ENCODE measurements at places on chromosomes 16 and 17.
A peak's percentile ranks its signal among the peaks of the same experiment; 100 is the strongest.

DNA sequence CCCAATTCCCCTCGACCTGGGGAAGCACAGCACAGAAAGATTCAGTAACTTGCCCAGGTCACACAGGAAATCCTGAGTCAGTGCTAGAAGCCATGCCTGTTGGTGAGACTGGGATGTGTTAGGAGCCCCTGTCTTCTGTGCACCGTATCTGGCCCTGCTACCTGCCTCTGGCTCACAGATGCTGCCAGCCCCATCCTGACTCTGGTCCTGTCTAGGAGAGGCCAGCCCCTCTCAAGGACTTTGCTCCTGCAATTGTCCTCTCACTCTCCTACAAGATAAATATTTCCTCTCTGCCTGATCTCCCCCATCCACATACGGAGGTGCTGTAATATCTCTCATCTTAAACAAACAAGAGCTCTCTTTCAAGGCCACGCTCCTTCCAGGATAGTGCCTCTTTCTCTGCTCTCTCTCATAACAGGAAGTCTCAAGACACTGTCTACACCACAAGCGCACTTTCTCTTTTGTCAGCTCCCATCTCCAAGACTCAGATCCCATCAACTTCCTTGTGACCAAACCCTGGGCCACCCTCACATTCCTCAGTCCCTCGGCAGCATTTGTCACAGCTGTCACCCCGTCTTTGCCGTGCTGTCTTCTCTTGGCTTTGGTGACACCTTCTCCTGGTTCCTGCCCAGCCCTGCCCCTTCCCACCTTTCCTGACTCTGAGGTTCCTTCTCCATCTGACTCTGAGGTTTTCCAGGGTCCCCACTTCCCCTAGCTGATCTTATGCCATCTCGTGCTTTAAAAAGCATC, 1.9 kb downstream of the SLC13A2 start:
- no peak for DNase-seq

- peak; percentile 82 for DNase-seq
Observed at GRCh38 chr16:54493061-54493460, 206.5 kb upstream of the IRX3 start.

- DNase-seq: peak; percentile 87
Observed at GRCh38 chr16:70523076-70523742, at the start of gene COG4. TSS of gene COG4 (minus strand) at chr16:70523554. CDS start at chr16:70523543, 11 bp downstream.

DNA sequence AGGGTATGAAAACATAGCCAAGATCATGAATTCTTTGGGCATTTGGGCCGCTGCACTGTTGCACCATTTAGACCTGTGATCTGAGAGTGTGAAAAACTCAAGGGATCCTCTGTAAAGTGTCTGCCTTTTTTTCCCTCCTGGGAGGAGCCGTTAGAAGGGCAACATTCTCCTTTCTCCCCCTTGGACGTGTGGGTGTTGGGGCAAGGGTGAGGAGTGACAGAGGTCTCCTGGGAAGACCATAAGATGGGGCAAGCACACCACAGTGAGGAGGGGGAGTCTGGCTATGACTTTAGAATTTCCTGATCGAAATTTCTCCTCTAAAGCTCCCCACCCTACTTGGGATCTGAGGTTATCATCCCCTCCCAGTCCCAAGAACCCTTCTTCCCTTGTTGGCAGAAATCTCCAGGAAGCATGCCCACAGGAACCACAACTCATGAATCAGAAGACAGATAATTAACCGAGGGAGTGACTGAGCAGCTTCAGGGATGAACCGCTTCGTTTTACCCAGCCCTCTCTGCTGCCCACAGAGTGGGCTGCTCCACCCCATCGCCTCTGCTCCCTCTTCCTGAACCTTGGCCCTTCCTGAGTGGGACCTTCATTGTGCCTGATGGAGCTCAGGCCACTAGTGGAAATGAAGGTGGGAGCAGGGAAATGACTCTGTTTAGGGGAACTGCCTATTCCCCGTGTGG, 4.2 kb downstream of the ITGB3 start:
- peak; percentile 89 for DNase-seq

GRCh38 chr16:67648088-67648763, 3.3 kb downstream of the CARMIL2 start:
- DNase-seq: no peak

- no peak for DNase-seq
Observed at GRCh38 chr17:75155191-75155601, 884 bp upstream of the JPT1 start.

DNA sequence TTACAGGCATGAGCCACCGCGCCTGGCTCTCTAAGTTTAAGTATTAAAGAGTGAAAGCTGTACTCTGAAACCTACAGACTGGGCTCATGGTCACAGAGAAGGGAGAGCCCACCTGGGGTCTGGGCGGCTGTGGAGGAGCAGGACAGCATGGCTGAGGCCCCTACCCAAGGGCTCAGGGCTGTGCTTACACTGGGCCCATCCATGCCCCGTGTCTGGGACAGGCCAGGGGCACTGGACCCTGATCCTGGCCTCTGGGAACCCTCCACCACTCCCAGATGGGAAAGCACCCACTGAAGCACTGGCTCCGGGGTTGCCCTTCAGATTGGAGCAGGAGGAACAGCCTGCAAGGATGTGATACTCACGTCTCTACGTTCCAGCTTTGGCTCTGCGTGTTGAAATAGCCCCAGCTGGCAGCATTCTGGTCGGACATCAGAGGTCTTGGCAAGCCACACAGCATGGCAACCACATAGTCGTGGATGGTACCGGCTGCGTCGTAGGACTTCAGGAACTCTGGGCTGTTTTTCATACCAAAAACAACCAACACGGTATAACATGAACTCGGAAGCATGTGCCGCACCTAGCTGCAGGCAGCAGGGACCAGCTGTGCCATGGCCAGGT, 13.0 kb downstream of the SHPK start:
- no peak for DNase-seq

DNA sequence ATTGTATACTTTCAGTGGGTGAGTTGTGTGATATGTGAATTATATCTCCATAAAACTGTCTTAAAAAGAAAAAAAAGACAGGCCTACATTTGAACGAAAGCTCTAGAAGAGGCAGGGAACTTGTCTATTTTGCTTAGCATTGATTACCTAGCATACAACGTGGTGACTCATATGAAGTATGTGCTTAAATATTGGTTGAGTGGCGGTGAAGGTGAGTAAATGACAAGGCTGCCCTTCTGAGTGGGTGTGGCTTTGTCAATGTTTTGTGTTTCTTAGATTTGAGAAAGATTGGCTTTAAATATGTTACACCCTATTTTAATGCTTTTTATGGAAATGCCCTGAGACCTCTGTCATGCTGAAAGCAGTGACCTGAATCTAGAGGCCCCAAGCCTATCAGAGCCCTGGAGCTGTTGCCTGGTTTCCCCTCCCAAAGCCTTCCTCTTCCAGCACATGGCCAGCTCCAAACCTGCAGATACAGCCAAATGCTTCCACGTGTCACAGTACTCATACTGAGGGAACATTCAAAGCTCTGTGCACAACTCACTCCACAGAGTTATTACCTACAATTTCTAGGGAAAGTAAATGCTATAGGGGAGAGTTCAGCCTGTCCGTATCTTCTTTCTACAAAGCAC, 260.0 kb downstream of the PHKB start:
- DNase-seq: no peak

DNA sequence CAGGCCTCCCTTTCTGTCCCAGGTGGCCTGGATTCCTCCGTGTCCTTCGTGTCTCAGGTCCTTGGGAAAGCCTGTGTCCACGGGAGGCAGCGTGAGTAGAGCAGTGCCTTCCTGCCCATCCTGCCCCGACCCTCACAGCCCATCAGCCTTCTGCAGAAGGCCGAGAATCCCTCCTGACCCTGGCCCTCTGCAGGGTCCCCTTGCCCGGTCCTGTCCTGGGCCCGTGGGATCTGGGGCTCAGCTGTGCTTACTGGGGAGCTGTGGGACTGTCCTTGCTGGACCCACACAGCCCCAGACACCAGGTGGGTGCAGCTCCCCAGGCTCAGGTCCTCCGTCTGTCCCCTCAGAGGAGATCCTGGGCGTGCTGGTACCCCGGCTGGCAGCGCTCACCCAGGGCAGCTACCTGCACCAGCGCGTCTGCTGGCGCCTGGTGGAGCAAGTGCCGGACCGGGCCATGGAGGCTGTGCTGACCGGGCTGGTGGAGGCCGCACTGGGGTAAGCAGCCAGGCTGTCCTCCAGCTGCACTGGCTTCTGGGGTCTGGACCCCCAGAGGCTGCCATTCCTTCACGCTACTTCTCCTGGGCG, 3.9 kb downstream of the TELO2 start:
- no peak for DNase-seq

DNA sequence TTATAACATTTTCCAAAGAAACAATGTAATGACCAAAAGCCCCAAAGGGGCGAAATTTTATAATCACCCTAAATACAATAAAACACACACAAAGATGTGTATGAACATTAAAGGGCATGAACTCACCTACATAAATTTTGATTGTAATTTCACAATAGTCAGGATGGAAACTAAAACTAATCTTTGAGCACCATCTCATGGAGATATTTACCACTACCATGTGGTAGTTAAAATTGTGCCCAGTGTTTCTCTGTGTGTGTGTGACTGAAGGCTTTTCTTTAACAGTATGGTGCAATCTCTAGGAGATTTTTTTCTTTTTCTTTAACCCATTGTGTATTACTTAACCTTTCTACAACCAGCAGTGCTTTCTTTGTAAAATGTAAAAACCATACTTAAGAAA, 19.7 kb upstream of the MEIOC start:
- DNase-seq: peak; percentile 56

- no peak for DNase-seq
Observed at GRCh38 chr16:85304337-85304736, 192.1 kb upstream of the CIBAR2 start.

GRCh38 chr16:81035975-81036750, 521 bp downstream of the ATMIN start:
- DNase-seq: peak; percentile 10

DNA sequence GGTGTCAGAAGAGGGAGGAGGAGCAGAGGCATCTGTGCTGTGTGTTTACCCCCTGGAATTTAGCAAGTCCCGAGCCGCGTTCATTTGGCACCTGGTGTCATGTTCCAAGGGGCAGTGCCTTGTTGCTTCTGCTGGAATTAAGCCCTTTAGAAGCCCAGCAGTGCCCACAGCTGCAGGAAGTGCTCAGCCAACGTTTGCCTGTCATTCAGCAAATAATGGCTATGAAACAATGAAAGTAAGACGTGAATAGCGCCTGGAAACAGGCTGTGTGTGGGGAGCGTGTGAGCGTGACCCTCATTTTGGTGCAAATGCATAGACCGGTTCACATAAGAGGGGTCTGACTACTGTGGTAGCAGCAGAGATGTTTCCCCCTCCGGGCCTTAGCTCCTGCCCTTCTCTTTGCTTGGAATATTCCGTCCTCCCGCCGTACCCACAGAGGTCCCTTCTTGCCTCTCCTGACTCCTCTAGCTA, 5.8 kb upstream of the ATP2C2 start:
- DNase-seq: no peak

DNA sequence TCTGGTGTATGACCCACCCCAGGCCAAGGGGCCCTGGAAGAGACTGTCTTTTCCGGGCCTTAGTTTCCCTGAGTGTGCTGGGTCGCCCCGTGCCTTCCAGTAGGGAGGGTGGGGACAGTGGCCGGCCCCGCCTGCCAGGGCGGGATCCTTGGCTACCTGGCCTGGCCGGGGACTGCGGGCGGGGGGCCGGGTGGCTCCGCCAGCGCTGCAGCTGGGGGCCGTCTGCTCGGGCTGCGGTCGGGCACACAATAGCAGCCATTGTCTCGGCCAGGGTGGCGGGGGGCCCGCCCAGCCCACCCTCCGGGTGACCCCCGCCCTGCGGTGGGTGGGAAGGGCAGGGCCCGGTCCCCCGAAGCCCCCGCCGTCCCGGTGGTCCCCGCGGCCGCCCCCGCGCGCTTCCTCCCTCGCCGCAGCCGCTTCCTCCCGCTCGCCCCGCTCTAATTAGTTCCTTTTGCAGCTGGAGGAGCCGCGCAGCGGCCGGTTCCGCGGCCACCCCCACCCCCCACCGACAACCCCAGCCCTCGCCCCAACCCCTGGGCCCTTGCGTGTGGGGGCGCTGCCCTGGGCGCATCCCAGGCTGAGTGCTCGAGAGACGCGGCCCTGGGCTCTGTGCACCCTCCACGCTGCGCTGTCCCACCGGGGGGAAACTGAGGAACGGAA, 11.6 kb downstream of the GLIS2 start:
- no peak for DNase-seq

GRCh38 chr16:29775742-29776408, 2.2 kb upstream of the ZG16 start:
- peak; percentile 45 for DNase-seq

- no peak for DNase-seq
Observed at GRCh38 chr17:49197346-49197998, 12.9 kb downstream of the GNGT2 start.

DNA sequence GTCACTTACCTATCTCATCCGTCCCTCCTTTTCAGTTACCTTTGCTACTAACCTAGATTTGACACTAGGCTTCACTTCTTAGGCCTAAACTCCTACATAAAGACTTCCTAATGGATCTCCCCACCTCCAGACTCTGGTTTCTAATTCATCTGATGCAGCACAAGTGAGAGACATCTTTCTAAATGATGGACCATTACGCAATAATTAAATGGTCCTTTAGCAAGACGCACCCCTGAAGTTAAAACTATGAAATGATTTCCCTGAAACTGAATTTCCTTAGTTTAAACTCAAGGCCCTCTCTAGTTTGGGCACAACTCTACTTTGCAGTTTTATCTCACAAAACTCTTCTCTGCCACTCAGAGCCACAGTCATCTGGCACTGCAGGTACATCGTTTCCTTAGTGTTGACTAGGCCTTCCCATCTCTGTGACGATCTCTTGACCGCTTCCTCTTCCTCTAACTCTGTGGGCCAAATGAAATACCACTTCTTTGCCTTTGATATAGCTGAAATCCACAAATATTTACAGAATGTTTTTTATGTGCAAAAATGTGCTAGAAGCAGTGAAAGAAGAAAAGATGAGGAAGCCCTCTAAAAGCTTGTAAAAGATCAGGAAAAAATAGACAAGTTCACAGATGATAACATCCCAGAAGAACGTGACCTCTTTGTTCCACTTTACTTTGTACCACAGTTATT, 3.3 kb downstream of the SYNRG start:
- DNase-seq: no peak

DNA sequence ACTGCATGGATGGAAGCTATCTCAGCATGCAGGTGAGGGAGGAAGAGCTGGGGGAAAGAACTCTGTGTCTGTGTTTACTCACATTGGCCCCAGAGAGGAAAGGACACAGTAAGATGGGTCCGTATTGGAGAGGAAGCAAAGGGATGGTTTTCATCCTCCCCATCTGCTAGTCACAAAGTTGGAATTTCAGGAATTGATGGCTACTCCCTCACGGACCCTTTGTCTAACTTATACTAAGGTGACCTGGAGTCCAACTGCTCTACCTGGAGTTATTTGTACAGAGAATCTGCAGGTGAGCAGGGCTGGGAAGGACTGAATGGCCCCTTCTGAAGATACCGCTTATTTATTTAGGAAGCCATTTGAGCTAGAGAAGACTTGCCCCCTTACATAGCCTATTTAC, 55.1 kb downstream of the WNT3 start:
- peak; percentile 17 for DNase-seq

- DNase-seq: no peak
Observed at GRCh38 chr16:5024632-5025031, 9.1 kb downstream of the NAGPA start.

Data from fibroblast of skin of right biceps (primary cell).